Stimulated activated CD8-positive, alpha-beta memory T cell treated with anti-CD3 and anti-CD28 coated beads, Interleukin-7, amount 100 ng/mL, for 24 hours (primary cell): ENCODE measurements at places on chromosomes 11 and 22.

DNA sequence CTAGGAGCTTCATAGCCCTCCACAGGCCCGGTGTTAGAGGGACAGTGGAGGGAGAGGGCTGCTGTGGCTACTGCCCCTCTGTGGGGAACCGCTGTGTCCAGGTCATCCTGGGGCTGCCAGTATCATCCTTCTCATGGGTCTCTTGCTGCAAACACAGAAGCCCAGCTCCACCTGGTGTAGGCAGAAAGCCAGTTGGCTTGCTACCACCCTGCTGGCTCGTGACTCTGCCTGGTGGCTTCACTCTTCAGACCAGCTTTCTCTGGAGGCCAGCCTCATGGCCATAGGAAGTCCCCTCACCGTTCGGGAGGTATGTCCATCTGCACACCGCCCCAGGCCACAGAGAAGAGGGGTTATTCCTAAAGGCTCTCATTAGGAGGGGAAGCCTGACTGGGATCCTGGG, 19.4 kb upstream of the SUSD2 start:
- DNase-seq: no peak

DNA sequence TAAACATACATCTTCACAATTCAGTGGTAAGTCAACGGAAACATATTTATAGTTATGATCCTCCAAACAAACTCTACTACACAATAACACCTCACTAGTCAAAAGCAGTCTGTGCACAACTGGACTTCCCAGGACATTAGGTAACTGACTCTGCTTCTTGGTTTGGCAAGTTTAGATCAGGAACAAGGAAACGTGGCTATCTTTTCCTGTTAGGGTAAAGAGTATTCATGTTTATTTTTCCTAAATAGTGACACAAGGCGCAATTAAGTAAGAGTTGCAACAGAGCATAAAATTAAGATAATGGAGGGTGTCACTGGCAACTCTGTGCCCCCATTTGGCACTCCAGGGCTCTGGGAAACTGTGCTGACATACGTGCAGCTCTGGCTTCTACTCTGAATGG, 70.2 kb upstream of the TP53AIP1 start:
- no peak for DNase-seq

DNA sequence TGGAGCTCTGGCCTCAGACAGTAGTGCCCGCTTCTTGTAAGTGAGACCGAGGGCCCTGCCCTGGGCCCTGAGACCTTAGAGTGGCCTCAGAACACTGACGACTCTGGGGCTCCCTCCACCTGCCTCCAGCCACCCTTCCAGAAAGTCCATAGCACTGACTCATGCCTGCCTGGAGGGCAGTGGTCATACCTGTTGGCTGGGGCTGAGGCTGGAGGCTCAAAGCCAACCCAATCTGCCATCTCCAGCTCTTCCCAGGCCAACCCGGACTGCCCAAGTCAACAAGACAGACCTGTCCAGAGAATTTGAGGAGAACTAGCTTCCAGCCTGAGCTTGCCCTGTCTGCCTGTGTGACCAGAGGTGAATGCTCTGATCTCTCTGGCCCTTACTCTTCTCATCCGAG, 66.9 kb upstream of the TTLL12 start:
- no peak for DNase-seq

- no peak for DNase-seq
These were observed 124.7 kb upstream of the CCDC90B start for GRCh38 chr11:83410605-83411565.

DNA sequence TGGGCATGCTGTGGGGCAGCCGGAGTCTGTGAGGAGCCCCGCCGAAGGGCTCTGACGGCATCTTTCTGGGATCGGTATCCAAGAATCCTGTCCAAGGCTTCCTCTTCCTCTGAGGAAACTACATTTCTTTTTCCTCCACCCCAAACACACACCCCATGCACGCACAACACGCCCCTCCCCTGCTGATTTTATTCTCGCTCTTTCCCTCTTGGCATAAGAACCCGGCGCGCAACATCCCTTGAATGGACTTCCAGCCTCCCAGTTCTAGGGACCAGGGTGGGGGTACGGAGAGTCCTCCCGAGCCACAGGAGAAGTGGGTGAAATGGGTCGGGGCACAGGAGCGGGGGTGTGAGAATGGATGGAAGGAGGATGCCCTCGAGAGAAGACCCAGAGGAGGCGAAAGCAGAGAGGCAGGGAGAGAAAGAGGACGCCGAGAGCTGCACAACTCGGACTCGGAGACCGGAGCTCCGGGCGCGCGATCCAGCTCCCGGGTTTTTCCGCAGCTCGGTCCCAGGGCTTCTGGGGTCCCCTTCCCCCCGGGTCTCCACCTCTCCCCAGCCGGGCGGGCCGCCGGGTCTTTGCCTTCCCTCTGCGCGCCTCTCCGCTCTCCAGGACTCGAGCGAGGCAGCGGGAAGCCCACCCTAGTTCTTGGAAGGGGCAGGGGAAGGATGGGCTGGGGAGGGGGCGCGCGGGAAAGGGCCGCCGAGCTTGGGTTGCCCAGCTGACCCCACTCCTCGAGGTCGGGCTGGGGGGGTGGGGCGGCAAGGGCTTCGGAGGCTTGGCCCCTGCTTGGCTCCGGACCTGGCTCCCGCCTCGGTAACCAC, 1.5 kb upstream of the LARGE1 start:
- no peak for DNase-seq

- DNase-seq: no peak
These were observed 55.5 kb downstream of the LARGE1 start for GRCh38 chr22:33864723-33865130.

DNA sequence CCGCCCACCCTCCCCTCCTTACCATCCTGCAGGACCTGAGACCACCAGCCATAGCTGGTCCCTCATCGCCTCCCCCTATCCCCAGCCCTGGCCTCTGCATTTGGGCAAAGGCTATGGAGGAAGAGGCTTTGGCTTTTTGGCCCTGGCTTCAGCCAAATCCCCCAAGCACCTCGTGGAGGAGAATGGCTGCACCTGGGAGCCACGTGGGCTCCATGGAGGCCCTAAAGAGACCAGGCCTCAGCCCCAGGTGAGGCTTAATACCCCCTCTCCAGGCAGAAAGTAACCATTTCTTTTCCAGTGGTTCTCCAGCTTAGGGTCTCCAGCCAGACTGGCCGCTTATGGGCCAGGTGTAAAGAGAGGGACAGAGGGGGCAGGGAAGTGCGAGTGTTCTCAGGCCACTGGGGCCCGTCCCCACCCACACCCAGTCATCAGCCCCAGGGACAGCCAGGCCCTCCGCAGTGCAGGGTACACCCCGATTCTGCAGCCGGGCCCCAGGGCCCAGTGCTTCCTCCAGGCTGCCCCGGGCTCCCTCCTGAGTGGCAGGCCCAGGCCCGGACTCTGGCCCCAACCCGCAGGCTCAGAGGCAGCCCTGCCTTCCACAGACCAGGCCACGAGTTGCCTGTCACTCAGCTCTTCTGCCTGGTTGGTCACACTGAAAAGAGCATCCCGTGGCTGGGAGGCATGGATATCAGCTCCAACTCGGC, 26.4 kb downstream of the CDKN1C start:
- no peak for DNase-seq

DNA sequence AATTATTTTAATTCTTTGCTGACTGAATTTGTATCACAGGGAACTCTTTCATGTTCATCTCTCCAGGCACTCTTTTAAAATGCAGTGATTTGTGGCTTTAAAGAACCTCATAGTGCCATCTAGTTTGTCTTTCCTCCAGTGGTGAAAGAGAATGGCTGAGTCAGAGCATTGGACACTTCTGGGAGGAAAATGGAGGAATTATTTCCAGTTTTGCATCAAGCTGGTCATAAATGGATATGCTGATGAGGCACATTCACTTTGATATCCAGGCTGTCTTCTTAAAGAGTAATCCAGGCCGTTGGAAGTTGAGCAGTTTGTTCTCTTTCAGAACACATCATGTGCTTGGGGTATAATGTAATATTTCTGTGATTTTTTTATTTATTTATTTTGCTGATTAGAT, 273.7 kb downstream of the DDX10 start:
- no peak for DNase-seq
